Panc1 (cell line): ENCODE measurements at places on chromosomes 11 and 22. TPM values are rescaled to one million over a fixed set of nuclear protein-coding genes. Genes with fewer than 3 reads are reported as not detected.

GRCh38 chr22:24758164-24758799, 16.2 kb downstream of the PIWIL3 start:
- no peak for DNase-seq

DNA sequence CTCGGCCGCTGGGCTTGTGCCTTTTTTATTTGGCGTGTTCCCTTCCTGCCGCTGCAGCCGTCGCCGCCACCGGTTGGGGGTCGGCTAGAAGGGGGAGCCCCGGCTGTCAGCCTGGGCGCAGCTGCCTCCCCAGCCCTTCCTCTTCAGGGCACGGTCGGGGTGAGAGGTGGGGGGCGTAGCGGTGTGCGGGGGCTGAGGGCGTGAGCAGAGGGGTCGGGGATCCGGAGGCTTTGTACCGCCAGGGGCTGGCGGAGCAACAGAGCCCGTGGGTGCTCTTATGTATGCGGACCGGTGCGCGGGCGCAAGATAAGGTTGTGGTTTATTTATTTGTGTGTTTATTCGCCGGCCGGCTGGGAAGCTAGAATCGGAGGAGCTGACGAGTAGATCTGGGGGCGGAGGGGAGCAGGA, 477 bp downstream of the ZBTB16 start:
- DNase-seq, result no peak

- no peak for DNase-seq
Observed at GRCh38 chr22:22802339-22802970, 85.2 kb upstream of the IGLL5 start.

Gene FGF19
- total RNA-seq, result not detected

Gene RIMBP3C
- 0.90 TPM for total RNA-seq

DNA sequence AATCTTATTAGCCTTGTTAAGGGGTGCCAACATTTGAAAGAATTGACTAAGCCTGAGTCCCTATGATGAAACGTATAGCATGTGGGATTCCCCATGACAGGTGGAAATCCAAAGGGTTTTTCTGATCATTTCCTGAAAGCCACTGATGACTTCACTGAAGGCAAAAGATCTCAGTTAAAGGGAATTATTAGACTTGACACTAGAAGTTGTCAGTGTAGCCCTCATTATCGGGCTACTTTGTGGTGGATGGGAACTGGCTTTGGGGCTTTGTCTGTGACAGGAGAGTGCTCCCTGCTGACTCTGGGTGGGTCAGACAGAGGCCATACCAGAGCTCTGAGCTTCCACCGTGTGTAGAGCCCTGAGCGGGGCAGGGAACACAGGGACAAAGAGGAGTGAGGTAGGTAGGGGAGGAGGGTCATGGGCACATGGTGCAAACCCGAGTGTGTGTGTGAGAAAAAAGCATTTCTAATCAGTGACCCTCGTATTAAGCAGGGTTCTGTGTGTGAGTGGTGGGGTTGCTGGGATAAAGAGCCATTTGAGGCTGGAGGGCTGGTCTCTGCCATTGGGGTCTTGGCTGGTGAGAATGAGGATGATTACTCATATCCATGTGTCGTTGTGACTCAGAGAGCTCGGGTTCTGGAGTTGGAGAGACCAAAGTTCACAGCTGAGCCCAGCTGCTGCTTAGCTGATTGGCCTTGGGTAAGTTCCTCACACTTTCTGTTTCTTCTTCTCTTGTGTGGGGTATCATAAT, 101.1 kb downstream of the GRIK4 start:
- no peak for DNase-seq

DNA sequence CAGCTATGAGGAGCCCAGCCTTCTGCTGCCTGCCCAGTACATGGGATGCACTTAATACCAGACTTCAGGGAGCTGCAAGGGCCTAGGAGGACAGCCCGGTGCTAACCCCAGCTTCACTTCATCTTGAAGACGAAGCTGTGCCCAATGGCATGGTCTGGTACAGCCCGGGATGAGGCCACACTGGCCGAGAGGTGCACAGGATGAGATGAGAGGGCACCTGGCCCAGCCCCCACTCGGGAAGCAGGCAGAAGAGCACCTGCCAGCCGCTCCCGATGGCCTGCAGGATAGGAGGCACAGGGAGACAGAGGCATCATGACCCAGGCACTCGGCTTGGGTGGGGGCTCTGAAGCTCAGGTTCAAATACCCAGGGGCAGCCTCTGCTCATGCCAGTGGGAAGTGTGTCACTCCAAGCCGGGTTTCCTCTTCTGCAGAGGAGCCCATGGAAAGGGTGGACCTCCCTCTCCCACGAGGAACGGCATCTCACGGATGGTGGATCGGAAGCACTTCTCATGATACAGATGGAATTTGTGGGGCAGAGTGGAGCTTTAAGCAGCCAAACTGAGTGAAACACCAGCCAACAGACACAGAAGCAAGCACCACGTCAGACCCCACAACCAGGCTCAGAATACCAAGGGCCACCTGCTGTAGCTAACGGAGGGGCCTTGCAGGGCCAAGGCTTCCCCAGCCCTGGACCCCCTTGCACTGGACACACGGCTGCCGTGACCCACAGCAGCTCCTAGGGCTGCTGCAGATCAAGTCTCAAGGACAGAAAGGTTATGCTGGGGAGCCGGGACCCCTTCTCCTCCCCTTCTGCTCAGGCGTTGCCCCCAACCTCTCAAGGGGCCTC, 875.2 kb downstream of the BRD1 start:
- DNase-seq, result no peak

GRCh38 chr11:87639753-87640364, 535.4 kb downstream of the RAB38 start:
- DNase-seq, result no peak

DNA sequence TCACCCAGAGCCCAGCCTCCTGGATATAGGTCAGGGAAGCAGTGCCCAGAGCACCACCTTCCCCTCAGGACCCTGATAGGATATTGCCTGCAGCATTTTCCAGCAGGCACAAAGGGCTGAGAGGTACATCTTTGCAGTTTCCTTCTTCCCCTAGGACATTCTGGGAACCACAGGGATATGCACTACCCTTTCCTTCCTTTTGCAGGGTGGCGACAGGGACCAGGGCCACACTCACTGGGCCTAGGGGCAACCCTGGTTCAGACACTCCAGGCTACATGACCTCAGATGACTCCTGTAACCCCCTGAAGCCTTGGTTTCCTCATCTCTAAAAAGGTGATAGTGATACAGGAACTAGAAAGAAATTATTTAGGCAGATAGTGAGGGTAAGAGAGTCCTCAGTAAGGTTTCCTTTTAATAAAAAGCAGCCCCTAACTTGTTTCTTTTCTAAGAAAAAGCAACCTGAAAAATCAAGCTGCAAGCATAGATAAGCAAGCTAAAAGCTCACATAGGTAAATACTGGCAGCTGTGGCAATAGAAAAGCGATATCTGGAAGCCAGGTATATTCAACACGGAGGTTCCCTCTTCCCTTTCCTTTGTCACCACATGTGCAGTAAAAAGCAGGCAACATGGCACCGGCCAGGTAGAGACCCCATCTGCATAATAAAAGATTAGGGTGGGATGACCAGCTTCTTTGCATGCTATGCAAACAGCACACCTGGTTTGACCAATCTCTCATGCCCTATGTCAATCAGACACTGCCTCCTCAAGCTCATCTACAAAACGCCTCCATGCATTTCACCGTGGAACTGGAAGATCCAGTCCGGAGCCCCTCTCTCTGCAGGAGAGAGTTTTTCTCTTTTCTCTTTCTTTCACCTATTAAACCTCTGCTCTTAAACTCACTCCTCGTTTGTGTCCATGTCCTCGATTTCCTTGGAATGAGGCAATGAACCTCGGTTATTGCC, 13.2 kb upstream of the MRGPRX2 start:
- DNase-seq, result no peak

Gene APOC3
- total RNA-seq, result 1.2 TPM

DNA sequence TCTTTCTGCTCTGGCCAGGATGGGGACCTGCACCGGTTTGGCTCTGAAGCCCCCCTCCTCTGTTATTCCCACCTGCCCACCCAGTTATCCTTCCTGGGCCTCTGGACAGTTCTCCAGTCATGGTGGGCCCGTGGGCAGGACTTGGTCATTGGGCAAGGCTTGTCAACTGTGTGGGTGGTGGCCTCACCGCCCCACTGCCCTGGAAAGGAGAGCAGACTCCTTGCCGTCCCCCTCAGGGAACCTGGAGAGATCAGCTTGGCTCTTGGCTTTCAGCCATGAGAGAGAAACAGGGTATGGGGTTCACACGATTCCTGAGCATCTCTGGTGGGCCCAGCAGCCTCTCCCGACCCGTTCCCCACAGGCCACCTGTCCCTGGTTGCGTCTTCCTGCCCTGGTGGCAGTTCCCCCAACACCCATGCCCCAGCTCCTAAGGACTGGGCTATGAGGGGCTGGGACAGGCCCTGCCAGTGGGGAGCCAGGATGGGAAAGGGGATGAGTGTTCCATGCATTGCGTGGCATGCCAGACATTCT, 92.3 kb downstream of the MORC2 start:
- no peak for DNase-seq

Gene RIMBP3B
- total RNA-seq, result 0.54 TPM

DNA sequence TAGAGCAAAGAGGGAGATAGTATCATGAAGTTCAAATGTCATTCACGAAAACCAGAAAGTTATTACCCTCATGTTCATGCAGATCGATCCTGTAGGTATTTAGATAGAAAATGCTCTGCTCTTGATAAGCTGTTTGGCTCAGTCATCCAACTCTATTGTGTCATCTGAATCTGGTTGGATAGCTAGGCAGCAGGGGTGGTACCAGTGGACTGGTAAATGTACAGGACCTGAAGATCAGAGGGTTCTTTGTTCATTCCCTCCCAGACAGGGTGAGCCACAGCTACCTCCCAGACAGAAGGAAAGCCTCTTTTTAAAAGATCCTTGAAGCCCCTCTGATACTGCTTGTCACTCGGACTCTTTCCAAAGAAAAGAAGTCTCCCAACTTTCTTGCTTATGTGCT, 29.8 kb upstream of the DRD2 start:
- no peak for DNase-seq

- no peak for DNase-seq
Observed at GRCh38 chr22:40890881-40891280, 29.0 kb upstream of the DNAJB7 start.

DNA sequence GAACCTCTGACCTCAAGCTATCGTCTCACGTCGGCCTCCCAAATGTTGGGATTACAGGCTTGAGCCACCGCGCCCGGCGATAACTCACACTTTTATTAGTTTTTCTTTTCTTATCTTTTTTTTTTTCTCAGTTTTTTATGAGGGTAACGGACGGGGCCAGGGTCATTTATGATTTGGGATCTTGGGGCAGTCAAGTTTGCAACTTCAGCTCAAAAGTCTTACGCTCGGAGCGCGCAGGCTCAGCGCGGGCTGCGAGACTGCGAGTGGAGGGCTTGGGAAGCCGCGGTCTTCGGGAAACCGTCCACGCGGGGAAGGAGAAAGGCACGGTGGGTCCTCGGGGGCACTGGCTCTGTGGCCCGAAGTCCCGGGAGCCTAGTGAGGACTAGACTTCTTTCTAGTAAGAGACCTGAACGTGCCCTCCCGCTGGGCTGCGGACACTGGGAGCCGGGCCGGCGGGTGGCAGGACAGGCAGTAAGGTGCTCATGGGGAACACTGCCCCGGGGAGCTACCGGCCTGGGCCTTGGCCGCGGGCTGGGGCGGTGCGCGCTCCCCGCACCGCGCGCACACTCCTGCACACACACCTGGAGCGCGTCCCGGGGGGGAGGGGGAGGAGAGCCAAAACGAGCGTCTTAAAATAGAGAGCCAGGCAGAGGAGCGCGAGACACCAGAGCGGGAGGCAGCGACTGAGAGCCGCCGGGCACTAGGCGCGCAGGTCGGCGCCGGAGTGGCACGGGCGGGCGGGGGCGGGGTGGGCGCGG, 476 bp upstream of the BARX2 start:
- DNase-seq, result no peak

DNA sequence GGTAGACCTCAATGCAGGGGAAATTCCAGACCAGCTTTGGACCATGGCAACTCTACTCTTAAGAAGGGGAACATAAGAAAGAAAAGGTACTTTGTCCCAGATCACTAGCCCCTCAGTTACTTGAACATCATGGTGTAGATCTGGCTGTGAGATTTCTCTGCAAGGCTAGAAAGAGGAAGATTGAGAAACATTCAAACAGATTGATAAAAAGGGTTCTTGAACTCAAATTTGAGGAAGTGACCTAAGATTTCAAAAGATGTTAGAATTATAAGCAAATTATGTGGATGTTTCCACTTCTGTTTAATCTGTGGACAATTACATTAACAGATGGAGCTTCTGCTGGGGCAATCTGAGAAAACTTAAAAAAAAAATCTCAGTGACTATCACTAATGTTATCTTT, 21.8 kb upstream of the UPB1 start:
- no peak for DNase-seq

DNA sequence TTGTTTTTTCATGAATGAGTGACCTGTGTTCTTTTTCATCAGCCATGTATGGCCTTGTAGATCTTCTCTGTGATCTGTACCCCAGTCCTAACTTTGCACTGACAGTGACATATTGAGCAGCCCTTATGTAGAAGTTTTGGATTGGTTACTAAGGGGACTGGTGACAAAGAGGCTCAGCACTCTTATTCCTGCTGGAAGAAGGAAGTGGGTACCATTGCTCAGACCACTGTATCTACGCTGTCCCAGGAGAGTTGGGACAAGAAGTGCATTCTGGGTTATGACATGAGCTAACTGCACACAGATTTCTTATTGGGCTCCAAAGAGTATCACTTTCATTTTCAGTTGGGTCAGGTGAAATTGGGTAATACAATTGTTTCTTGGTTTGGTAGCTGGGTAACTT, 107.8 kb upstream of the RASSF10 start:
- no peak for DNase-seq

GRCh38 chr22:26021516-26021915, 147.7 kb upstream of the SEZ6L start:
- DNase-seq, result no peak

- DNase-seq, result no peak
Observed at GRCh38 chr11:2416765-2417164, 16.2 kb downstream of the TSSC4 start.

- no peak for DNase-seq
Observed at GRCh38 chr22:24951942-24952836, at the start of gene KIAA1671. Gene KIAA1671, plus strand, starts transcription at chr22:24952716. Its CDS starts 75,284 bp downstream, at chr22:25028000.

DNA sequence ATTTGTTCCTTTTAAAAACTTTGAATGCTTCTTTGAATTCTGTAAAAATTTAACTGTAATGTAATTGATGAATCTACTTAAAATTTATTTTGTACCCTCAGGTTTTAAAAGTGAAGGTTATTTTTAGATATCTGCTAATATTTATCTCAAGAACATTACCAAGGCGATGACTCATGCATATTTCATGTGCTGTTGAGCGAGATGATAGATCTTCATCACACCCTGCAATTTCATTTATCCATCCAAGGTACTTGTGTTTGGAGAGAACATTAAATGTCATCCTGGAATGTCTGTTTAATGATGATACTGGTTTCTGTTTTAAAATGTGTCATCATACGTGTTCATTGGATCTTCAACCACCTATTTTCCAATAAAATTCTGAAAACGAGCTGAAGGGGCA, 6.7 kb upstream of the OOSP4A start:
- DNase-seq, result no peak

Gene CNTN5
- not detected for total RNA-seq
